ENCODE measurements at places on chromosomes 7 and 10.

- DNase-seq = peak; percentile 4
Observed at GRCh38 chr10:98170249-98171117, 36.0 kb downstream of the R3HCC1L start.

DNA sequence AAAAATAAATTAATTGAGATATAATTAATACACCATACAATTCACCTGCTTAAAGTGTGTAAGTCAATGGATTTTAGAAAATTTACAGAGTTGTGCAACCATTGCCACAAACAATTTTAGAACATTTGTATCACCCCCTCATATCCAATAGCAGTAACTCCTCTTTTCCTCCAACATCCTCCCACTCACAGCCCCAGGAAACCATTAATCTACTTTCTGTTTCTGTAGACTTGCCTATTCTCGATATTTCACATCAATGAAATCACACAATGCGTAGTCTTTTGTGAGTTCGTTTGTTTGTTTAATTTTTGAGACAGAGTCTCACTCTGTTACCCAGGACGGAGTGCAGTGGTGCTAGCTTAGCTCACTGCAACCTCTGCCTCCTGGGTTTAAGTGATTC, 13.7 kb upstream of the HERC4 start:
- DNase-seq = no peak

- DNase-seq = no peak
Observed at GRCh38 chr10:96626795-96627194, 40.0 kb upstream of the TM9SF3 start.

- DNase-seq = no peak
Observed at GRCh38 chr7:137342265-137342664, 1.3 kb downstream of the PTN start.

DNA sequence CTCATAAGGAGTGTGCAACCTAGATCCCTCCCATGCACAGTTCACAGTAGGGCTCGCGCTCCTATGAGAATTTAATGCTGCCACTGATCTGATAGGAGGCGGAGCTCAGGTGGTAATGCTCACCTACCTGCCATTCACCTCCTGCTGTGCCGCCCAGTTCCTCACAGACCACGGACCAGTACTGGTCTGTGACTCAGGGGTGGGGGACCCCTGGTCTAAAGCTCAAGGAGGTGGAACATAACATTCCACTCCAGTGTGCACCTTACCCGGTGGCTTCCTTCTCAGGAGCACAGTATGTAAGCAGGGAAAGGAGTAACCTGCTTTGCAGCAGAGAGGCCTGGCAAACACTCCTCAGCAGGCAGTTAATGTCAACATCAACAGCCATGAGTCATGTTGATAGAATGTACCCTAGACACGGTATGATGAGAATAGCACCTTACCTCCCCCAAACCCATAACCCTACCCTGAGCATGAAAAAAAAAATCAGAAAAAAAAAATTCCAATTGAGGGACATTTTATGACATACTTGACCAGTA, 273.5 kb downstream of the FGFR2 start:
- DNase-seq = no peak

GRCh38 chr7:100516135-100516812, 22.7 kb upstream of the AGFG2 start:
- DNase-seq = no peak

GRCh38 chr7:157503229-157503628, 166.4 kb downstream of the DNAJB6 start:
- DNase-seq = no peak

DNA sequence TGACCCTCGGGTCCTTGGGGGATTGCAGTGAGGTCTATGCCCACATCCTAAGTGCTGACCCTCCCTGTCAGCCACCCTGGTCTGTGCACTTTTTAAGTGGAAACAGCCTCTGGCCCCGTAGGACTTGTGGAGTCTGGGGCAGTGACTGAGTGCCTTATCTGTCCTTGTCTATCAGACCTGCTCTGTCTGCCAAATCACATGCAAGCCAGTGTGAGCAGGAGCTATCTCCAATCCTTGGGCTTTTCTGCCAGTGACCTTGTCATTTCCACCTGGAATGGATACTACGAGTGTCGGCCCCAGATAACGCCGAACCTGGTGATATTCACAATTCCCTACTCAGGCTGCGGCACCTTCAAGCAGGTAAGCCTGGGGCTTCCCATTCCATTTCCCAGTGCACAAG, 62.7 kb downstream of the C10orf120 start:
- DNase-seq = no peak

DNA sequence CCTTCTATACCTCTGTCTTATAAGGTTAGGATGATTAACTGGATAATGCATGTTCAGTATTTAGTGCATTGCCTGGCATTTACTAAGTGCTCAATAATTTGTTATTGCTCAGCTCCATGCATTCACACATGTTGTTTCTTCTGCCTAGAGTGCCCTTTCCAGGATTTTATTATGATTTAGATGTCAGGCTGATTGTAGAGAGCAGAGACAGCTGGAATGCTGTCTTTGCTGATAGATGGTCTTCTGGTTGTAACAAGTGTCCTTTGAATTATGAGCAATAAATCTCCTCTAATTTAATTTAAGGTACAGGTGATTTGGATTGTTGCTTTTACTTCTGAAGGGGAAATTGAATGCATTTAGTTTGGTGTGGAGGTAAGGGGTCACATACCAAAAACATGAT, 548.0 kb downstream of the MAGI2 start:
- DNase-seq = no peak

GRCh38 chr10:117731121-117731791, 188.7 kb downstream of the EMX2 start:
- DNase-seq = no peak

GRCh38 chr7:66267249-66267648, 62.1 kb downstream of the TPST1 start:
- no peak for DNase-seq
